ENCODE measurements at places on chromosomes 4 and X.

- no peak for DNase-seq
Observed at GRCh38 chr4:153521999-153522801, 56.0 kb downstream of the TMEM131L start.

DNA sequence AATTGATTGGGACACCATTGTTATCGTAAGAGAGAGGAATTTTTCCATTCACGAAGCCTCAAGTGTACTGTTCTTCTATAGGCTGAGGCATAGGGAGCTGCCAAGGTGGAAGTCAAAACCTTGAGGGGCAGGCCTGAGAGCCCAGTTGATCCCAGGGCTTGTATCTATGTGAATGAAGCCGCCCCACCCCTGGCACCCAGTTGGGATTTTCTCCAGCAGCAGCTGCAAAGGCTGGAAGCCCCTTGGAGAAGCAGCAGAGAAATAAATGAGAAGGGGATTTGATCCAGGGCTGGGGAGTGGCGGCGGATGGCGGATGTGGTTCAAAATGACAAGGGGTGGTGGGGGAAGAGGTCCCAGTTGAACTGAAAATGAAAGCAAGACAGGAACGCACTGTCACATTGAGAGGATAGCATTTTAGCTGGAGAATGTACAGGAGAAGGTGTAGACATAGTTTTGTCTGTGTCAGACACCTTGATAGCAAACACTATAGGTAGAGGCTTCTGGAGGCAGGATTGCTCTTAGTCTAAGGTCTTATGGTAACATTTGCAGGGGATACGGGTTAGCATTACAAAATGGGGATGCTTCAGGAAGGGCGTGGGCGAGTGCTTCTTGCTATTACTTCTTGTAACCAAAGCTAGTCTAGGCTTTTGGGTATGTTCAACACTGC is 32.6 kb downstream of the DOCK11 start:
- DNase-seq: no peak

DNA sequence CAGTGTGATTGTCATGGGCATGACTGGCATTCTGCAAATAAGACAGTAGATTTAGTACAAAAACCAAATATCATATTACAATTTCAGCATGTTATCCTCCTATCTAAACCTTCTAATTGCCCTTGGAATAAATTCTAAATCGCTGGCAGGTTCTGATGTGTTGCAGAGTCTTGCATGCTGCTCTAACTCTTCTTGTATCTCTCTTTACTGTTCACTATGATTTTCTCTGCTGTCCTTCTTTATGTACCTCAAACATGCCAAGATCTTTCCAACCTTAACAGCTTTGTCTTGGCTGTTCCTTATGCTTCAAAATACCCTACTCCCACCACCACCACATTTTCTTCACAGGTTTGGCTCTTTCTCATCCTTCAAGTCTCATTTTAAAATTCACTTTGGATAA is 43.0 kb upstream of the KCNIP4 start:
- no peak for DNase-seq

DNA sequence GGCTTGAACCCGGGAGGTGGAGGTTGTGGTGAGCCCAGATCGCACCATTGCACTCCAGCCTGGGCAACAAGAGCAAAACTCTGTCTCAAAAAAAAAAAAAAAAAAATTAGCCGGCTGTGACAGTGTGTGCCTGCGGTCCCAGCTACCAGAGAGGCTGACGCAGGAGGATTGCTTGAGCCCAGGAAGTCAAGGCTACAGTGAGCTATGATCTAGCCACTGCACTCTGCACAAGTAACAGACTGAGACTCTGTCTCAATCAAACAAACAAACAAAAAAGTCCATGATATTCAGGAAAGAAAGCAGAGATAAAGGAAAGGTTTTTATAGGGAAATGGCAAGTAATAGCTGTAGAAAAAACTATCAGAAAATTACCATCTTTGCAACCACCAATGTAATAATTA is 2.1 kb upstream of the LAGE3 start:
- DNase-seq: no peak

DNA sequence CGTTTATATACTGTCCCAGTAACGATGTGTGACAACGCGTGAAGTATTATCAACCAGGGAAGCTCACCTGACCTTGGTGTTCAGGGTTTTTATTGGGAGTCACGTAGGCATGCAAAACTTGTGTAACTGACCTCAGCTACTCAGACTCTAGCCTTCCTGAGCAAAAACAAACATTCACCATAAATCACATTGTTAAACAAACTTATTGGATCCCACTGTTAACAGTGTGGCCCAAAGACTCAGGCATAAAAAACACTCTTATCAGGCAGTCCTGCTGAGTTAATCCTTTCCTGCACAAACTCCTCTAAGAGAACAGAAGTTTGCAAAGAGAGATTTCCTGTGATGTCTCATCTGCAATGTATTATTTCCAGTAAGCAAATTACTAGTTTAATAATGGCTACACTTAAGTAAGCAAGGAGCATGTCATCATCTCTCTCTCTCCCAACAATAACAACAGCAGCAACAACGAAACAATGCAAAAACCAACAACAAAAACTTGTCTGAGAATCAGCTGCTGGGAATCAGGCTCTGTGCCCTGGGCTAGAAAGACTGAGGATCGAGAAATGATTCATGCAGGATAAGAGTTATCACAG is 12.0 kb downstream of the GAGE1 start:
- DNase-seq: no peak

GRCh38 chr4:1012034-1012739 is 761 bp downstream of the FGFRL1 start:
- DNase-seq: peak; percentile 24

DNA sequence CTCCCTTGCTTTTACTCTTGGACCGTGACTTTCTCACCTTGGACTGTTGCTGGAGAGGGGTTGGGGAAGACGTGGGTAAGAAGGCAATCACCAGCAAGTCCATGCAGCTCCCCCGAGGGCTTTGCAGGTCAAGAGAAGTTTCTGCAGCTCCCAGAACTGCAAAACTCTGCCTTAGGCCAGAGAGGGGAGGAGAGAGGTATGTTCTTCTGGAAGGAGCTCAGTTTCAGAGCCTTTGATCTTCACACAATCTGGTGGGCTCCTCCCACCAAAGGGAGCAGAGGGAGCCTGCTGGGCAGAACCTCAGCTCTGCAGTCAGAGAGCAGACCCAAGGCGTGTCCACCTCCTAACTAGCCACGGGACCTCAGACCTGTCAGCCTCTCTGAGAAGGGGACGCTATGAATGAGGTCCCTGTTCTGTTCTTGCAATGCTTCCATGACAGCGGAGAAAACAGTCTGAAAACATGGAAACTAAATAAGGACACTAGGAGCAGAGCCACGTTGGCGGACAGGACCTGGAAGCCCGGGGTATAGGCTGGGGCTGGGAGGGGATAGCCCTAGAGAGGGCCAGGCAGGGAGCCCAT is 92.8 kb downstream of the EVC2 start:
- DNase-seq: no peak

DNA sequence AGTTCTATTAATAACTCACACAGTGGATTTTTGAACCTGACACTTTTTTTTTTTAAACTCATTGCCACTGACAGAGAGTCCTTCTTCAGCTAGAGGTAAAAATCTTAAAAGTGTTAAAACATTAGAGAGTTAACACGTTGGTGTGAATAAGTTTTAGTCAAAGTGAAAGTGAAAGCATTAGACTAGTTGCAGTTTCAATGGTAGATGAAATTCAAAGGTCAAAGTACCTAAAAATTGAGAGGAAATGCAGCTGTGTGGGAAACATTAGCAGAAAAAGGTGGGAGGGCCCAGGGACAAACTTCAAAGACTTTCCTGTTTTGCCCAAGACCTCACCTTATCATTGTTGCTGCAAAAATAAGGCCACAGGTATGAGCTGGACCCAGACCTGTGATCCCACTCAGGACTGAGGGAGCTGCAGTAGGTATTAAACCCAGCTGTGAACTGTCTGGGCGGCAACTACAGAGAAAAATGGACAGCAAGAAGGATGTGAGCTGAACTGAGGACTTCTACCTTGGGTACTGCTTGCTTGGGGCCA is 17.6 kb upstream of the GABRA4 start:
- DNase-seq: no peak

- DNase-seq: no peak
Observed at GRCh38 chrX:106608016-106608415, 3.8 kb upstream of the RADX start.

GRCh38 chr4:64584125-64584524 is 174.9 kb upstream of the TECRL start:
- DNase-seq: no peak

GRCh38 chr4:4637710-4638109 is 95.9 kb upstream of the STX18 start:
- no peak for DNase-seq

- DNase-seq: no peak
Observed at GRCh38 chrX:16005917-16006316, 117.4 kb upstream of the GRPR start.

- no peak for DNase-seq
Observed at GRCh38 chr4:23070848-23071570, 378.3 kb downstream of the GBA3 start.

GRCh38 chrX:124229374-124229773 is 103.1 kb upstream of the TEX13D start:
- DNase-seq: no peak

DNA sequence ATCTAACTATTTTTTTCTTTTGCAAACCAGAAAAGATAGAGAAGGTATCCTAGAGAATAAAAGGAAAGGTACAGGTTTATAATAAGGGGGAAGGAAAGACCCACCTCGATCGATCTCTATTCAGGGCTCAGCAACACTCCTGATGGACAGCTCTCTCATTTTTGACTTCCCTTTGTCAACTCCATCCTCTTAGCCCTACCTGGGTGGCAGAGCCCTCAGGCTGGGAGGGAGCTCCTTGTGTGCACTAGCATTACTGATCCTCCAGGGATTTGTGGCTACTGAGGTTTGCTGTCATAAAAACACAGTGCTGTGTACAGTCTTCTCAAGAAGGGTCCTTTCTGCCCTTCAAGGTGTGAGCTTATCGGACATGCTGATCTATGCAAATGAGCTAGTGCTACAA is 111.0 kb downstream of the MID1 start:
- DNase-seq: no peak

DNA sequence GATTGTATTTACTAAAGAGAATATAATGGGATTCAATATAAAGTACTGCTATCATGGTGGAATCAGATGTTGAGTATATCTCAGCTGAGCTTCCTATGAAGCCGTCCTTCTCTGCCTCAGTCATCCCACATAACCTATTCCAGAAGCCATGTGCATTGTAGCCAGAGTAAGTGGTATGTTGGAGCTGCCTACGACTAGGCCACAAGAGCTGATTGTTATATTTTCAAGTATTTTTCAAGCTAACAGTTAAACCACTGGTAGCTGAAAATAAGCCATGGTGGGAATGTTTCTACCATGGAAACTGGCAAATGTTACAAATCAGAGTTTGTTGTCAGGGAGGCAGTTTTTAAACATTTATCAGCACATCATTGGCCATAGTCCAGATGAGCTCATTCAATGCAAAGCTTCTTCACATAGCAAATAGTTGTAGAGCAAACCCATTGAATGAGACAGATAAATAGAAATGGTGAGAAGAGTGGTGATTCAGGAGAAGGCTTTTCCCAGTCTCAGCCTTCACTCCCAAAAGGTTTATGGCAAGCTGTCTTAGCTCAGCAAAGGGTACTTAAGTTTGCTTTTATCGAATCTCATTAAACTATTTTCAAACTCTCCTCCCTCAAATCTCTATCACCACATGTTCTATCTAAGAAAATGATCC is 436.4 kb downstream of the PCDH19 start:
- peak; percentile 25 for DNase-seq

DNA sequence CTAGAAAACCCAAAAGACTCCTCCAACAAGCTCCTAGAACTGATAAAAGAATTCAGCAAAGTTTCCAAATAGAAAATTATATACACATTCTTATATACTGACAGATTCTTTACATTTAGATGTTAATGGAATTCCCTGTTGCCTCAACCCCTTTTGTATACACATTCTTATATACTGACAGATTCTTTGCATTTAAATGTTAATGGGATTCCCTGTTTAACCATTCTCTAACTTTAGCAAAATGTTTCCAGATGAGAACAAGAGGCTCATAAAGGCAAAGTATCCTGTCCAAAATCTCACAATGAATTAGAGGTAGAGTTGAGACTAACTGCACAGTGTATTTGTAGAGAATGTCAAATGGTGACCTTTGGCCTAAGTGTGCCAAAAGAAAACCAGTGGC is 23.1 kb upstream of the AR start:
- DNase-seq: no peak

DNA sequence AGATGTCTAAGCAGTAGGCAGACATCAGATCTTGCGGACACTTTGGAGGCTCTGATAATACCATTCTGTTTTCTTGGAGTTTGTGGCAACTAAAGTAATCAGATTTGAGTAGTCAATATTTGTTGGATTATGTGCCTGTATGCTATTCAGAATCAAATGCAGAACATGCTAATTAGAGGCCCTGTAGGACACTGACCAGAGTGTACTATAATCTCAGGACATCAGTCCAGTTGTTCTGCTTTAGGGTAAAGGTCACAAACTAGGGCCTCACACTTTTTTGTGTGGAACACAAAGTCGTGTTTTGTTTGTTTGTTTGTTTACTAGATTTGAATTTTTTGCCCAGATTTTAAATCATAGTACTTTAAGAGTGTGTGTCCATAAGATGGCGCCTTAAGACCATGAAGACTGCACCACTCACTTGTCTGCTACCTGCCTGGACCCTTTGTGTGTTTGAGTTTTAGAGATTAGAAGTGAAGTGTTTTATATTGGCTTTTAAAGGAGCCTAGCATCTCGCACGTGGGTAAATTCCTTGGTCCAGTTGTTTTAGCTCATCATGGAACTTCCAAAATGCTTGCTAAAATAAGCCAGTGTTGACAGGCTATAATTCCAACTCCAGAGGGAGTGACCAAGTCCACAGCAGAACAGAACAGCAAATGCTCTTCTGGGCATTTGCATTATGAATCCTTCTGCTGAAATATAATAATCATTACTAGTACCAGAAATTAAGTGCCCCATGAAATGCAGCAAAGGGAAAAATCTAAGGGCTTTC is 34.7 kb downstream of the IL13RA1 start:
- DNase-seq: no peak

- no peak for DNase-seq
Observed at GRCh38 chrX:124250835-124251437, 81.5 kb upstream of the TEX13D start.

DNA sequence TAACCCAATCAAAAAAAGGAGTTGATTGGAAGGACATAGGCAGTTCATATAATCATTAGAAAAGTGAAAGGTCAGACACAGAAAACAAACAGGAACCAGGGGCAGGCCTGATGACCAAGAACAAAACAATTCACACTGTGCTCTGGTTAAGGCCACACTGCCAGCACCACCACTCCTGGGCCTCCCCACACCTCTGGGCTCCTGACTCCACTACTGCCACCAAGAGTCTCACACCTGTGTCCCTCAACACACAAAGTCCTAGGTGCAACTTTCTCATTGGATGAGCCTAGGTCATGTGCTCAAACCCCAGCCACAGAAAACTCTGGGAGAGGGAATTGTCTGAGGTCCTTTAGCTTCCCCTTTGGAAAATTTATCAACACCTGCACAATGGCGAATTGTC is 11.1 kb upstream of the FAM9C start:
- no peak for DNase-seq

DNA sequence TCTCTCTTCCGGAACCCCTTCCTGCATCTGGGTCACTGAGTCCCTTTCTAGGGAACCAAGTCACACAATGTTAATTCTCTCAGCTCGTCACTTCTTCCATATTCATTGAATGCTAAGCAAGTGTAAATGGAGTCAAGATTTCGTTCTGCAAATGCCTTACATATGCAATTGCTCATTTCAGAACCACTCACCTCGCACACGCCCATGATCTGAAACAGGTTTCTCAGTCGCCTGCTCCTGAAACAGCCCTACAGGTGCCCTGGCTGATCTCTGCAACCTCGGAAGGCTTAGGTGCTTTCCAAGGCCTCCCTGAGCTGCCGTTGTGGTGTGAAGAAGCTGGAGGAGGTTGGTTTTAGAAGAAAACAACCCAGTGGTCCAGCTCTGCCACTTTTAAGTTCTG is 100.8 kb upstream of the MSX1 start:
- no peak for DNase-seq
